ENCODE measurements at places on chromosomes 6 and 20. TPM values are rescaled to one million over a fixed set of nuclear protein-coding genes. Genes with fewer than 3 reads are reported as not detected.

The DDRGK1 gene
- 27.2 TPM for total RNA-seq

The L3MBTL1 gene
- total RNA-seq, result 4.4 TPM

The GDAP1L1 gene
- not detected for total RNA-seq

The RAET1L gene
- not detected for total RNA-seq

The LST1 gene
- total RNA-seq, result not detected

The PDE10A gene
- total RNA-seq, result 1.9 TPM

The CRISP3 gene
- not detected for total RNA-seq

The B4GALT5 gene
- 20.4 TPM for total RNA-seq

The OXT gene
- total RNA-seq, result not detected

The UBE2V1 gene
- 36.0 TPM for total RNA-seq

The DYNLT2 gene
- total RNA-seq, result 0.45 TPM

The CLVS2 gene
- total RNA-seq, result not detected

The LY86 gene
- not detected for total RNA-seq

The TNF gene
- not detected for total RNA-seq

The SMLR1 gene
- total RNA-seq, result not detected

The MICA gene
- total RNA-seq, result 118 TPM

The MRPL14 gene
- total RNA-seq, result 52.8 TPM

The ADGRB3 gene
- total RNA-seq, result not detected

The RNF182 gene
- total RNA-seq, result not detected

The ACSS1 gene
- total RNA-seq, result 14.0 TPM

The RIPOR2 gene
- 0.23 TPM for total RNA-seq

The UNC93A gene
- not detected for total RNA-seq
